ENCODE measurements at places on chromosomes 4 and X.

GRCh38 chrX:73963682-73964081, 340.3 kb upstream of the ZCCHC13 start:
- no peak for DNase-seq

DNA sequence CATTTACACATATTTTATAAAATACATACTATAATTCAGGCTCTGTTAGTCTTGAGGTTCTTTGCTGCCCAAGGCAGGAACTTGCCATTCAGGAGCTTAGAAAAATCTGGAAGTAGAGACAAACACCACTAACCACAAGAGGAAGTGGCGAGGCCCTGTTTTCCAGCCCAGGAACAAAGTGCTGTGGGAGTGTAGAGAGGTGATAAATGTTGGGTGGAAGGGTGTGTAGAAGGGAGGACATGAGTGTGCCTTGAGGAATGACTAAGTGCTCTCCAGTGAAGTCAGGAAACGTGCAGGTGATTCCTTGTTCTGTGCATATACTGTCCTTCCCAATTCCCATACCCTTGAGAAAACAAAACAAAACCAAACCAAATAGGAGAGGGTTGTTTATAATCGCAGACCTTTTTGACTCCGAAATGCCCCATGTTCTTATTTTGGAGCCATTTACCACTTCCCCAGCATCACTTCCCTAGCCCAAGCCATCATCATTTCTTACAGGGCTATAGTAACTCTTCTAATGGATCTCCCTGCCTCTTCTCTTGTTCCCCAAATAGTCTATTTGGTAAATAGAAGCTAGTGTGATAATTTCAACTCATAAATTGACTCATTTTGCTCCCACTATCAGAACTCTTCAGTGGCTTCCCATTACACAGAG, 83.2 kb downstream of the GPAT3 start:
- no peak for DNase-seq

- no peak for DNase-seq
Observed at GRCh38 chr4:24582235-24582832, 2.0 kb downstream of the DHX15 start.

DNA sequence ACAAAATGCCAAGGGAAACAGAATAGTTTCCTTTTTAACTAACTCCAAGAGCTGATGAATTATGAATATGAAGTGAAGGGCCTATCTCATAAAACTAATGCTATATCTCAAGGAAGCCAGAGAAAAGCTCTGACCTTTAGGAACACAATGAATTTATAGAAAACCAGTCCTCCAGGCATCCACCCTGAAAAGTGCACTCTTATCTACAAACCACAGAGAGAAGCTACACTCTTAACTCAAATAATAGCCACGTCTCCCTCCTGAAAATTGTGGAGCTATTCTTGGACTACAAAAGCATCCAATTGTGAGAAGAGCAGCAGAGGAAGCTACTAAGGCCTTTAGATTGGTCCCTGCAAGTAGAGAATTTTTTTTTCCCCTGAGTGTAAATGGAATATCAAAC, 253.9 kb downstream of the IL15 start:
- DNase-seq, result no peak

GRCh38 chrX:131441033-131441432, 102.8 kb upstream of the OR13H1 start:
- DNase-seq, result no peak

DNA sequence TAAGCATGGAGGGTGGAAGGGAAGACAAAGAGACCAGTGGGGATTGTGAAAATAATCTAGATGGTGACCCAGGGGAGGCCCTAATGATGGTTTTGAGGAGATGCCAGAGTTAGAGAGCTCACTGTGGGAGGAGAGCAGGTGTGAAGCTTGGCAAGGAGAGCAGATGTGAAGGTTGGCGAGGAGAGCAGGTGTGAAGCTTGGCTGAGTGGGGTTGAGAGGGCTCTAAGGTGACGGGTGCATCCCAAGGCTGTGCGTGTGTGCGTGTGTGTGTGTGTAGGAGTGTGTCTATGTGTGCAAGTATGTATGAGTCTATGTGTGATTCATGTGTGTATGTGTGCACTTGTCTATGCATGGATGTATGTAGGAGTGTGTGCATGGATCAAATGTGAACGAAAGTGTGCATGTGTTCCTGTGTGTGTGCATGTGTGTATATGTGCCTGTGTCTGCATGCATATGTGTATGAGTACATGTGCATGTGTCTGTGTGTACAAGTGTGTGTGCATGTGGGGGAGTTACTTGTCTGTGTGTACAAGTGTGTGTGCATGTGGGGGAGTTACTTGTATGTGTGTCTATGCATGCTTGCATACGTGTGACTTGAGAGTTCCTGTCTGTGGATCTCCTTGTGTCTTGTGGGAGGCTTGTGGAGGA, 72.0 kb downstream of the EVC start:
- DNase-seq, result no peak

- no peak for DNase-seq
Observed at GRCh38 chrX:107567370-107567769, 60.9 kb upstream of the PRPS1 start.

GRCh38 chr4:124754681-124755080, 42.1 kb upstream of the ANKRD50 start:
- DNase-seq, result no peak

- DNase-seq, result no peak
Observed at GRCh38 chrX:125289920-125290319, 29.8 kb upstream of the TEX13C start.

DNA sequence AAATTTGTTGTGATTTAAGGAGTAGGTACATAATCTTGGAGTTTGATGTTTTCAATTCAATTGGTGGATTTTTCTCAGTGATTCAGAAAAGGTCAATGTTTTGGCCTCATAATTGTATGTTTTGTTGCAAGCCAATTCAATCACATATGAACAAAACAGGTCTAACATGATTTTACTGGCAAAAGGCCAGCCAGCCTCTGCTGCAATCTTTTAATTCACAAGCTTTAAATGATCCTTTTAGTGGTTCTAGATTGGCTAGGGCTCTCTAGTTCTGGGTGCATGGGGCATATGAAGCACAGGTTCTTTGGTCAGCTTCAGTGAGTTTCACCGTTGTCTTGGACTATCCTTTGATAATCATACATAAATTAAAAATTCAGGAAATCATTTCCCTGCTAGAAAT, 19.2 kb upstream of the SLC6A14 start:
- DNase-seq, result no peak

- no peak for DNase-seq
Observed at GRCh38 chrX:134683351-134684005, 25.2 kb upstream of the PLAC1 start.

DNA sequence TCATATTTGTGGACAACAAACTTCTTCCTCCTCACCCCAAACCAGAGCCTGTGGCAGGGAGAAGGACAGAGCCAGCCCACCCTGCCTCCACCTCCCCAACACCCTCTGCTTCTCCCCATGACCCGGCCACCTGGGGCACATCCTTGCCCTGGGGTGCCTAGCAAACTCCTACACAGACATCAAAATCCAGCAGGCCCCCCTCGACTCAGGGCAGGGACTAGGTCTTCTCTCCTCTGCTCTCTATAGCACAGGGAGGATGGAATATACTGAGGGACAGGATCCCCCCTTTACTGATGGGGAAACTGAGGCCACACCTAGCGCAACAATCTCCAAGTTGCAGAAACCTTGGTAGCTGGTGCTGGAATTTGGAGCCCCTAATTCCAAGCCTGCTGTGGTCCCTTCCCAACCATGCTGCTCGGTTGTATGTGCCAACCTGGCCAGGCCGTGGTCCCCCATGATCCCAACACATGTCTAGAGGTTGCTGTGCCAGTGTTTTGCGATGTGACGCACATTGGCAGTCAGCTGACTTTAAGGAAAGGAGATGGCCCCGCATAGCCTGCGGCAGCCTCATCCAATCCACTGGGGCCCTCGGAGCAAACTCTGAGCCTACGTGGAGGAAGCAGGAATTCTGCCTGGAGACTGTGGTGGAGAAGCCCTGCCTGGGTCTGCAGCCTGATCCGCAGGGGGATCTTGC, 53.9 kb upstream of the ADRA2C start:
- no peak for DNase-seq

GRCh38 chr4:124209211-124209610, 503.3 kb downstream of the ANKRD50 start:
- no peak for DNase-seq

GRCh38 chrX:131010186-131010585, 48.0 kb upstream of the ARHGAP36 start:
- DNase-seq, result no peak

- DNase-seq, result no peak
Observed at GRCh38 chrX:12788645-12789044, 2.6 kb upstream of the PRPS2 start.

- DNase-seq, result no peak
Observed at GRCh38 chrX:55874807-55875206, 157.3 kb downstream of the RRAGB start.

DNA sequence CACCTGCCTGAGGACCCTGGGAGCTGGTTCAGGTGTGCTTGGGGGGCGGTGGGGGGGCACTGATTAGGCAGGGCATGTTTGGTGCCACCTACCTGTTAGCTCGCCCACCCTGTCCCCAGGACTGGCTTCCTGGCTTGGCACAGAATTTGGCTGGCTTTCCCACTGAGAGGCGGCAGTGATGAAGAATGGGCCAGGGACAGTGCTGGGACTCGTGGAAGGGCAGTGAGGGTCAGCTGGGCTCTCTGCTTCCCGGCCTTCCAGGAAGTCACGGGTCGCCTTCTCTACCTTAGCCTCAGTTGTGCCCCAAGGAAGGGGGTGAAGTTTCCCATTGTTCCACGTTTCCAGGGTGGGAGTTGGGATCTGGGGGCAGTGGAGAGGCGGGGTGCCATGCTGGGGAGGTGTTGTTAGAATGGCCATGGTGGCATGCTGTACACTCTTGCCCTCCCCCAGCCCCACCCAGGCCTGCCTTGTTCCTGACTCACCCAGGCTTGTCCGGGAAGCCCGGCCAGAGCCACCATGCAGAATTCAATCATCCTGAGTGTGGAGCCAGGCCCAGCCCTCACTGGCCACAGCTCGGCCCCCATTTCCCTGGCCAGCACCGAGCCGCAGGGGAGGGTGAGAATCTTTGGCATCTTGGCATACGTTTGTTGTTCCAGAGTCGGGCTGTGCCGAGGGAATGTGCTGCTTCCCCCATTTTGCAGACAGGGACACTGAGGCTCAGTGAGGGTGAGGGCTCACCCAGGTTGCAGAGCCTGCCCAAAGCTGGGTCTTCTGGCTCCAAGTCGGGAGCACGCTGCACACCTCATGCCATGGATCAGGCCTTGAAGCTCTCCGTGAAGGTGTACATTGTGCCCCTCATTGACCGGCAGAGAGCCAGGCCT, 21.9 kb upstream of the GPR78 start:
- no peak for DNase-seq

DNA sequence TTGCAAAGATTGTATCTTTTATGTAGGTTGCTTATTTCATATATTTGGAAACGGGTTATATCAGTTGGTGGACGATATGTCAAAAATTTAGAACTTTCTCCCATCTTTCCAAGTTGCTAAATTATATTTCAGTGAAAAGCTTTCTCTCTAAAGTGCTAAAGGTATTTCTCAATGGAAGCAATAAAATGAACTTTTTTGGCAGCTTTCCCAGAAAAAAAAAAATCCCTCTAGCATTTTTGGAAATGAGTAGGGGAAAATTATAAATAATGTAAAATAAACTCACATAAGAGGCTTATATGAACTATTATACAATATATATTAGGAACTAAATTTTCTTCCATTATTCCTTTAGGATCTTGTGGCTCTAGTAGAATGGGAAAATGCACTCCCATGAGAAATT, 152.2 kb downstream of the GRID2 start:
- DNase-seq, result no peak

GRCh38 chr4:174425669-174426068, 96.6 kb downstream of the HPGD start:
- no peak for DNase-seq

GRCh38 chr4:175048111-175048784, 130.1 kb downstream of the ADAM29 start:
- no peak for DNase-seq

DNA sequence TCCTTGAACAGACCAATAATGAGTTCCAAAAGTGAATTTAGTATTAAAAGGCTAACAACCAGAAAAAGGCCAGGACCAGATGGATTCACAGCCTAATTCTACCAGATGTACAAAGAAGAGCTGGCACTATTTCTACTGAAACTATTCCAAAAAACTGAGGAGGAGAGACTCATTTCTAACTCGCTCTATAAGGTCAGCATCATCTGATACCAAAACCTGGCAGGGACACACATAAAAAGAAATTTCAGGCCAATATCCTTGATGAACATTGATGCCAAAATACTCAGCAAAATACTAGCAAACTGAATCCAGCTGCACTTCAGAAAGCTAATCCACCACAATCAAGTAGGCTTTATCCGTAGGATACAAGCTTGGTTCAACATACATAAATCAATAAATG, 35.8 kb upstream of the USP46 start:
- DNase-seq, result no peak

- DNase-seq, result no peak
Observed at GRCh38 chr4:4890574-4891255, 31.2 kb downstream of the MSX1 start.

DNA sequence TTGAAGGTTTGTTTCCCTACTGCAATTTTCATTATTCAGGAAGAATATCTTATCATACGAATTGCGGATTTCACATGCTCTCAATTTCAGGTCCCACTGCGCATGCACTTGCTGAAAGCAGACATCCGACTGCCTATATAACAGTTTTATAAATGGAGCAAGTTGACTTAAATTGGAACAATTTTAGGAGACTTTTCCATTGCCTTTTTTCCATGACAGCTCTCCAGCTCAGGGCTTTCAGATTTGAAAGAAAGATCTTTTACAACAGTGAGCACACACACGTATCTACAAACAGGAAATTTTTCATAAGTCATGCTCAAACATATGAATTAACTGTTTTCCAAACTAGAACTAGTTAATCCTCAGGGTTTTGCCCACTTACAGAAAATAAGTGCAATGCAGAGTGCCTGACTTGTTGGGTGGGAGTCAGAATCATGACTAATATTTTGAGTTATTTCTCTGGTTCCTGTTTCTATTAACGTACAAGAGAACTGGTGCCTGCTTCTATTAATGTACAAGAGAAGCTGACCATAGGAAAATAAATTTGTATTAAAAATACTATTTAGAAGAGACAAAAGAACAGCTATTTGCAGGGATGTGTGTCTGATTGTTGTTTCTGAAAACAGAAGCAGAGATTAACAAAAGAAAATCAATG, 137.9 kb downstream of the GPC3 start:
- DNase-seq, result no peak

- no peak for DNase-seq
Observed at GRCh38 chr4:105994061-105994460, 98.8 kb downstream of the NPNT start.

Measured in left renal cortex interstitium (tissue), 4 donors.